Sigmoid colon (tissue), 7 donors: ENCODE measurements at places on chromosomes 5 and 9.

GRCh38 chr5:158313733-158314464, 455.0 kb upstream of the CLINT1 start:
- DNase-seq = no peak

DNA sequence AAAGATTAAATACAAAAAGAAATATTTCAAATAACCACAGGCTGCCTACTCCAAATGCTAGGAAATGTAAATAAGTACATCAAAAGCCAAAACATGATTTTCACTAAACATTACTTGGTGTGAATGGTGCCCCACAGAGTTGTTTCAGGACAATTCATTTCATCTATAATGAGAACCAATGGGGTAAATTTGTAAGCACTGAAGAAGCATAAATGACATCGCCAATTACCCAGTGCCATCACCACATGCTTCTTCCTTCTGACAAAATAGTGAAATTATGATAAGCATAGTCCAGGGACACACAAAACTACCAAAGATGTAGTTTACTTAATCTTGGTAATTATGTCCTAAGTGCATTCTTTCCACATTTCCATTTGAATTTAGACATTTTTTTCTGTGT, 510.4 kb upstream of the TYRP1 start:
- no peak for DNase-seq

DNA sequence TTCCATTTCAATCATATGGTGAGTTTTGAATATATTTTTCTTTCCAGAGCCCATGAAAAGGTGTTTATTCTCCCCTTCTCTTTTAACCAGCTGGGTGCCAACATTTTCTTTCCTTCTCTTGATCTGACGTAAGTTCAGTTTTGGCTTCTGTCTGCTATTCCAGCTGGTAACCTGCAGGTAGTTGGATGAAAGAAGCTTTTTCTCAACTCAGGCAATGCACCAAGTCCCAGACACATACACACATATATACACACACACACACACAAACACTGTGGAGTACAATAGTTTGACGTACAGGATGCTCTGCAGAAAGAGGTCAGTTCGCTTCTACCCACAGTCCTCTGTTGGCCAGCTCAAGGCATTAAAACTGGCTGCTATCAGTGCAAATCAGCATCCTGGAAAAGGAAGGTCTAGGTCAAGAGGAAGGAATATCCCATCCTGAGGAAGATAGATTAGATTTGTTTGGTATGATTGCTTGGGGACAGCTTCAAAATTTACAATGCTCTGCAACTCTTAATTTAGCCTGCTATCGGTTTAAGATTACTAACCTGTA, 214.3 kb upstream of the SEMA6A start:
- DNase-seq = no peak

- no peak for DNase-seq
These were observed 60.4 kb downstream of the HMCN2 start for GRCh38 chr9:130325921-130326320.

GRCh38 chr5:54653956-54654614, 136.5 kb downstream of the SNX18 start:
- no peak for DNase-seq

DNA sequence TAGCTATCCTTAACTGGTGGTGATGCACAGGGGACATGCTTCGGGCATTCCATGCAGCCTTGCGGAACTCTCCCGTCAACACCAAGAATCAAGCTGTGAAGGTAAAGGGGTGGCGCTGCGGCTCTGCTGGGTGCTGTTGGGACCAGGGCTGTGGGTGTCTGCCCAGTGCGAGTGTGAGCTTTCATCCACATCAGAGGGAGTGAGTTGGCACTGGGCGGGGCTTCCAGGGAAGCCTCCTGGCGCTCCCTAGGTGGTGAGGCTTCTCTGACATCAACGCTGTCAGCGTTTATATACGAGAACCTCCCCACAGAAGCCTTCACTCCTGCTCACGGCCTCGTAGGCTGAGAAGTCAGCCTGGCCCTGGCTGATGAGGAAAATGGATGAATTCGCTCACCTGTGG, 11.7 kb downstream of the ARPC5L start:
- DNase-seq = no peak

GRCh38 chr5:15938961-15939360, 240.6 kb downstream of the MARCHF11 start:
- no peak for DNase-seq

DNA sequence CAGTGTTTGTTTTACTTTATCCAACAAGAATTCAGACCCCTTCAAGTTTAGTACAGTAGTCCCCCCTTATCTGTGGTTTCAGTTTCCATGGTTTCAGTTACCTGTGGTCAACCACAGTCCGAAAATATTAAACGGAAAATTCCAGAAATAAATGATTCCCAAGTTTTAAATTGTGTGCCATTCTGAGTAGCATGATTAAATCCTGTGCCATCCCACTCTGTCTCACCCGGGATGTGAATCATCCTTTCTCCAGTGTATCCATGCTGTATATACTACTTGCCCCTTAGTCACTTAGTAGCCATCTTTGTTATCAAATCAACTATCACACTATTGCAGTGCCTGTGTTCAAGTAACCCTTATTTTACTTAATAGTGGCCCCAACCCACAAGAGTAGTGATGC, 153.8 kb upstream of the RASA1 start:
- DNase-seq = no peak
